NCI-H460 (cell line): ENCODE measurements at places on chromosomes 13 and 19. TPM values are rescaled to one million over a fixed set of nuclear protein-coding genes. Genes with fewer than 3 reads are reported as not detected.

ZNF382 gene
- 0.37 and 0.92 TPM in 2 replicates for total RNA-seq

- peak; percentile 24 for DNase-seq
These were observed 6.8 kb upstream of the ZNF283 start for GRCh38 chr19:43820098-43820883.

DNA sequence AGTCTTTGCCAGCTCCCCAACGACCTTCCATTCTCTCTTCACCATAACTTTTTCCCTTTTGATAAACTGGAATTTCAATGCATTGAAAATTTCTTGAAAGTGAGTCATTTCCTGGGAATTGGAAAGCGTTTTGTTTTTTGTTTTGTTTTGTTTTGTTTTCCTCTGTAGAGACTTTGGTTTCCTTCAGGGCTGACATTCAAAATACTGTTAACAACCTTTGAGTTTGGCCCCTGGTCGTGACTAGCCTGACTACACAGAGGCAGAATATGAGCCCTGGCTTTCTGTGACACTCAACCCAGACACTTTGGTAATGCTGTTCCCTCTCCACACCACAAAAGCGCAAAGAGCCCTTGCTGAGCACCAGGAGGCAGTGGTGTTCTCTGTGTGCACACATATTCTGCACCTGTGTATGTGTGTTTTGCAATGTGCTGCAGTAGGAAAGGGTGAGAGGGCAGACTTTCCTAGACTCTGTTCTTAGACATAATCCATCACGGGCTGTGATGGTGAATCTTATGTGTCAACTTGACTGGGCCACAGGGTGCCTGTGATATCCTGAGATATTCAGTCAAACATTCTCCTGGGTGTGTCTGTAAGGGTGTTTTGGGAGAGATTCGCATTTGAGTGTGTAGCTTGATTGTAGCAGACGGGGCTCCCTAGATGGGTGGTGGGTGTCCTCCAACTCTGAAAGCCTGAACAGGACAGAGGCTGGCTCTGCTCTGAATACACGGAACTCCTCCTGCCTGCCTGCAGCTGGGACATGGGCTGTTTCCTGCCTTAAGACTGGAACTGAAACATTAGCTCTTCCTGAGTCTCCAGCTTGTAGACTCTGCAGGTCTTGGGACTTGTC lies 29.5 kb upstream of the ANKRD10 start:
- peak; percentile 30 for DNase-seq

TMIGD2 gene
- total RNA-seq = not detected in 2 replicates

ICAM5 gene
- 1.9 and 2.1 TPM in 2 replicates for total RNA-seq

DNA sequence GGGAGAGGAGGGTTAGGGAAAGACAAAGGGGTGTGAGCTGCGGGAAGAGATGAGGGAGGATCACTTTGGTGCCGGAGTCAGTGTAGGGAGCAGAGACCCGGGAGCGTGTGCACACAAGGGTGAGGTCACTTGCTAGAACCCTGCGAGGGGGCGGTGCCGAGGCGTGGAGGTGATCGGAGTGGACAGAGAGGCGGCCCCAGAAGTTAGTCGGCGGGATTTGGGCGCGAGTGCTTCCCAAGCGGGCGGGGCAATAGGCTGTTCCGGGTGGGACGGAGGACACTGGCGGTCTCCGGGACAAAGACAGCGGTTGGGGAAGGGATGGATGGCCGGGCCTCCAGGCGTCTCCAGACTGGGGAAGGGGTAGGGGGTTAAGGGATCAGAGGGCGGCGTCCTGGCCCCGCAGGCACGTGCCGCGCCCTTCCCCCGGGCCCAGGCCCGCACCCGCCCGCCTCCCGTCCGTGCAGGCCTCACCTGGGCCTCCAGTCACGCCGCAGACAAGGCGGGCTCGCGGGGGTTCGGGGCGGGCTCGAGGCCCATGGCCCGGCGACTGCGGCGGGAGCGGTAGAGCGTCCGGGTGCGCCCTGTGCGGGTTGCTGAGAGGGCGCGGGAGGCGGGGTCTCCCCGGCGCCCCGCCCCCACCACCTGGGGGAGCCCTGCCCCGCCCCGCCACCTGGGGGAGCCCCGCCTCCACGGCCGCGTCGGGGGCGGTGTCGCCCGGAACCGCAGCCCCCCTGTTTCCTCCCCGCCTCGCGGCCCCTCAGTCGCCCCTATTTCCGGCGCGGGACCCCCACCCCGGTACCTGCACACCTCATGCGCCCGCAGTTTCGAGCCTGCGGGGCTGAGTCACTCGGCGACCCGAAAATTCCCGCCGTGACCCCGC lies at the start of gene LPAR2:
LPAR2 (minus strand) TSS at position 600 of the 880 bp plus-strand sequence. CDS start 945 bp downstream, outside the sequence.
- DNase-seq = no peak

GRCh38 chr13:41813426-41813825 lies 147.5 kb downstream of the VWA8 start:
- DNase-seq = no peak

DNA sequence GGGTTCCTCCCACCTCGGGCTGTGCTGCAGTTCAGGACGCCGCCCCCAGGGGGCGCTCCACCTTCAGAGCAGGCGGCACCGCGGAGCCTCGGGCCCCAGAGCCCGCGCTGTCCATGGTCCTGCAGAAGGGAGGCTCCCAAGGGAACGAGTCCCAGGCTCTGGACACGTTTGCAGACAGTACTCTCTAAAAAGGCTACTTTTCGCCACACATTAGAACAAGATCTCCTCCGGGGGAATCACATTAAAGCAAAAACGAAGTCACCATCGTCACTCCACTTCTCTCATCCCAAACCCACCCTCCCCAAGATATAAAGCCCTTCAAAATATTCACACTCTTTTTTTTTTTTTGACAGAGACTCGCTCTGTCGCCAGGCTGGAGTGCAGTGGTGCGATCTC lies 4.6 kb upstream of the SIGLEC10 start:
- peak; percentile 73 for DNase-seq

DNA sequence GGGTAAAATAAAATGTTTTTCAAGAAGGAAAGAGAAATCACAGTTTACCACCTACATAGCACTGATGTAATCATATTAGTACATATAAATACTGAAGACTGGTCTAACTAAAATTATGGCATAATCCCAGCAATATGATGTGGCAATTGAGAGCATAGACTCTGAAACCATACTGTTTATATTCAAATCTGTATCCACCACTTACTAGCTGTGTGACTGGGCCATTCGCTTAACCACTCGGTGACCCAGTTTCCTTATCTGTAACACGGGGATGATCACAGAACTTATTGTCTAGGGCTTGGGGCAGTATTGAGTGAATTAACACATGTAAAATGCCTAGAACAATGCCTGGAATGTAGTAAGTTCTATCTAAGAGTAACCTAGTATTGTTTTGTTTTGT lies 13.1 kb upstream of the GTF3A start:
- no peak for DNase-seq

DCLK1 gene
- 5.5 and 6.7 TPM in 2 replicates for total RNA-seq

DNA sequence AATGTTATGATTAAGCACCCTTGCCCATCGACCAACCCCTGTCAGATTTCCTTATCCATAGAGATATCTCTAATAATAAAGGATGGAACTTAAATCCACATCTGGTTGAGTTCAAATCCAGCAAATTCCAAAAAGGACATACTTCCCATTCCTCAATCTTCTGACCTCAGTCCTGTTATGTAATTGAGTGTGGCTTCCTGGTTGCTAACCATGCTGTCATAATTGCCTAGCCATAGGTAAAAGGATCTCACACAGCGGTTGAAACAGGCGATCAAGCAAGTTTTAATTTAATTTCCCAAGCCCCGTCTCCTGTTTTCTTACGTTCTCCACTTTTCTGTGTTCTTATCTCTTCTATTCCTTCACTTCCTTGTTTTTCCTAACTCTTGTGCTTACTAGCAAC lies 550.3 kb downstream of the GPC6 start:
- no peak for DNase-seq

DNA sequence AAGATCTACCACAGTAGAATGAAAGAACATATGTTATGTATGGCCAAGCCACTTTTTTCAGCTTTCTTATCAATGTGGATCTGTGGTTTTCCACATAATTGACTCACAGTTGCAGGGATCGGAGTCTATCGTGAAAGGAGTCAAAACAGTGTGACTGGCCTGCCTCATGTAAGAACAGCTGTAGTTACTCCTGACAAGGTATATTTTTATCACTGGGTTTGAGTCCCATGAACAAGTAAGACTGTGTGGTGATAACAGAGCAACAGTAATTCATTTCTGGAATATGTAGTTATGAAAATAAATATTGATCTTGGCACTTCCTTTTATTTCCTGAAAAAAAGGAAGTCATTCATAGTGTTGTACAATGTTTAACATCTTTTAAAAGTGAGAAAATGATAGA lies 416.6 kb downstream of the KLF12 start:
- DNase-seq = no peak

SLC10A2 gene
- not detected in 2 replicates for total RNA-seq

VAV1 gene
- total RNA-seq = 1.2 and 1.4 TPM in 2 replicates

DNA sequence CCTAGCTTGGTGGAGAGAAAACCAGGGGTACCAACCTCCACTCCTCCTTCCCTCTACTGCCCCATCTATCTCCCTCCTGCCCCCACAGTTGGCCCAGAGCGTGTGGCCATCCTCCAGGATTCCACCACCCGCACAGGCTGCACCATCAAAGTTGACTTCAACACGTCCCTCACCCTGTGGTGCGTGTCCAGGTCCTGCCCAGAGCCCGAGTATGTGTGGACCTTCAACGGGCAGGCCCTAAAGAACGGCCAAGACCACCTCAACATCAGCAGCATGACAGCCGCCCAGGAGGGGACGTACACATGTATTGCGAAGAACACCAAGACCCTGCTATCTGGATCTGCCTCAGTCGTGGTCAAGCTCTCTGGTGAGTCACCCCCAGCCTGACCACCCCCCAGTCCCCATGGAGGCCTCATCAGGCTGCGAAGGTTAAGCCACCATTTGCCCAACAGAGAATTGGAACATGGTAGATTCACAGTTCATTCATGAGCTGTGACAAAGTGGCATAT lies 6.6 kb downstream of the CEACAM16 start:
- DNase-seq = no peak

DNA sequence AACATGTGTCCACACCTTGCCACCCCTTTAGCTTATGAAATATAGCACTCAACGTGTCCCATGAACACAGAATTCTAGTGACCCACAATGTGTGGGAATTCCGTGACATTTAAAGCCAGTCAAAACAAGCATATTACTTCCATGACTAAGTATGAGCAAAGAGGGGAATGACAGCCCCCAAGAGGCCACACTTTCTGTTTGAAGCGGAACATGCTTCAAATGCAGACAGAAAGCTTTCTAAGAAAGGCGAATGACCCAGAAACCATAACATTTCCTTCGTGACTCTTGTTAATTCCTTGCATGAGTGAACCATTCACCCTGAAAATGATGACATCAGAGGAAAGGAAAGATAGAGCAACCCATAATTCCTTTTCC lies 122.0 kb upstream of the FNDC3A start:
- no peak for DNase-seq

- DNase-seq = no peak
These were observed 11.8 kb downstream of the POU2F2 start for GRCh38 chr19:42120276-42120980.

FBXO17 gene
- total RNA-seq = 7.9 and 11.1 TPM in 2 replicates

- DNase-seq = no peak
These were observed 9.2 kb downstream of the COPE start for GRCh38 chr19:18910010-18910409.

SERPINE3 gene
- not detected in 2 replicates for total RNA-seq

DNA sequence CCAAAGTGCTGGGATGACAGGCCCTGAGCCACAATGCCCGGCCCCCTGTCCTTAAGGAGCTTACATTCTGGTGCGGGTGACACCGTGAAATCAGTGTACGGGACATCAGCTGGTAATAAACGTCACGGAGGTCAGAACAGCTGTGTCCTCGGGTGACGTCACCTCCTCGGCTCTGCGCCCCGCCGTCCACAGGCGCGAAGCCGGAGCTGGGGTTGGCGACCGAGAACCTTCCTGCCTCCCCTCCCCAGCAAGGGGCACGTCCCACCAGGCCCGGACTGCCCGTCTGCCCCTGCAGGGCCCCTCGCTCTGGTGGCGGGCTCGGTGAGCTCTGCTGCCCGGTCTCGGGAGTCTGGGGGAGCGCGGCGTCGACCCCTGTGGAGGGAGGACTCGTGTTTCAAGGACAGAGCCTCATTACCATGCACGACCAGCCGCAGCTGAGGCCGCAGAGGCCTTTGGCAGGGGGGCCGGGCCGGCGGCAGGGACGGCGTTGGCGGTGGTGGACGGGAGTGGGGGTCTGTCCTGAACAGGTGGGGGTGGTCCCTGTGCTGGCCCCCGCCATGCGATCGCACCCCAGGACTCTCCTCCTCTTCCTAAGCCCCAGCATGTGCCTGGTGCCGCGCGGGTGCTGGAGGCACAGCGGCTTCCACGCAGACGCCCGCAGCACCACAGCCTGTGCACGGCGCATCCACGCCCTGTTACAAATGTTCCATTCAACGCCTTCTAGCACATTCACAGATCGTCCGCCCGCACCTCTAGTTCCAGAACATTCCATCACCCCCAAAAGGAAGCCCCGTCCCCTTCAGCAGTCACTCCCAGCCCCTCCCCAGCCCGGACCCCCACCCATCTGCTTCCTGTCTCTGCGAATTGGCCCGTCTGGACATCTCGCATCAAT lies 5.4 kb downstream of the LINGO3 start:
- no peak for DNase-seq

DNA sequence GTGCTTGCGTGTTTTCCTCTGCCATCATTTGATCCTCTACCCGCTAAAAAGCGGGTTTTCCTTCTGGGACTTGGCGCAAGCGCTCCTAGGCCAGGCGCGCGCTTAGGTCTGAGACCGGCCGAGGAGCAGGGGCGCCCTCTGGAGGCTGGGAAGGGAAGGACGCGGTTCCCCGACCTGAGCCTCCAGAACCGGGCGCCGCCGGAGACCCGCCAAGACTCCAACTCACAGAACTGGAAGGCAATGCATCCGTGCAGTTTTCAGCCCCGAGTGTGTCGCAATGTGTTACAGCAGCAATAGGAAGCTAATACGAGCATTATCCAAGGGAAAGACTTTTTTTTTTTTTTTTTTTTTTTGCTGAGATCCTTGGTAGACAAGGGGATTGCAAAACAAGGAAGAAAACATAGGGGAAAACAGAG lies 190.9 kb downstream of the COL4A1 start:
- DNase-seq = peak; percentile 54

GRCh38 chr13:30403456-30403855 lies 18.8 kb upstream of the UBE2L5 start:
- no peak for DNase-seq

SLC25A41 gene
- total RNA-seq = not detected in 2 replicates

- no peak for DNase-seq
These were observed 144.1 kb upstream of the TMTC4 start for GRCh38 chr13:100818711-100819110.

DNA sequence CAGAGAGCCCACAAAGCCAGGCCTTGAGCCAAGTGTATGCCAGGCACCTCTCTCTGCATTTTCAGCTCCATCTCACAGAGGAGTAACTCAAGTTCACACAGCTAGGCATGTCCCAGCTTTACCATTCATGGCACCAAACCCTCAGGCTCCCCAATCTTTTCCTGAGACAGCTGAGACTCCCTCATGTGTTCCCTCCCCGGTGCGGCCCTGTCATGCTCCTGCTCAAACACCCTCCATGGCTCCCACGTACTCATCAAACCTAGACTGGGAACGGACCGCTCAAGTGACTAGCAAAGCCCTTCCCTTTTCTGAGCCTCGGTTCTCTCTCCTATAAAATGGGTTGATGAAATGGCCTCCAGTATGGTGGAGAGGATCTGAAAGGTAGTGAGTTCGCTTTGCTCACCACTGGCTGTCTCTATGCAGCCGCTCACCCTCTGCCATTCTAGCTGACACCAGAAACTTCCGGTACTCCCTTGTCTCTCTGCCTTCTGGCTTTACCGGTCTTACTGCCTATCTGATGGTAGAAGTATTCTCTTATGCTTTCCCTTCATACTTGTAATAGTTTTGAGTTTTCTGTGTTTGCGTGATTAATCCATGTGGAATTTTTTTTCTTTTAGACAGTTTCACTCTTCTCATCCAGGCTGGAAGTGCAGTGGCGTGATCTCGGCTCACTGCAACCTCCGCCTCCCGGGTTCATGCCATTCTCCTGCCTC lies 7.8 kb upstream of the SLC44A2 start:
- DNase-seq = no peak

PCDH17 gene
- 0.15 and 0.23 TPM in 2 replicates for total RNA-seq

STOML3 gene
- not detected in 2 replicates for total RNA-seq

BRSK1 gene
- total RNA-seq = 3.8 and 5.7 TPM in 2 replicates
